ENCODE measurements at places on chromosomes 7 and 10.

GRCh38 chr10:43211030-43211429 lies 55.8 kb downstream of the RASGEF1A start:
- peak; percentile 1 for DNase-seq

GRCh38 chr7:18354108-18355085 lies 141.2 kb upstream of the HDAC9 start:
- DNase-seq = no peak

GRCh38 chr10:90916392-90917237 lies 4.3 kb downstream of the ANKRD1 start:
- no peak for DNase-seq

GRCh38 chr10:1366811-1367425 lies 310.7 kb downstream of the WDR37 start:
- no peak for DNase-seq

- DNase-seq = no peak
Measured at GRCh38 chr7:85186083-85186520, 754 bp downstream of the SEMA3D start.

All from activated naive CD4-positive, alpha-beta T cell treated with anti-CD3 and anti-CD28 coated beads, Interleukin-2, amount 50 U/mL, for 16 hours (primary cell).